ENCODE measurements at places on chromosomes 1 and 21.

GRCh38 chr1:9835758-9836631 is 12.2 kb upstream of the CLSTN1 start:
- no peak for DNase-seq

- DNase-seq, result no peak
These were observed 58.0 kb downstream of the CLIC6 start for GRCh38 chr21:34726627-34727337.

DNA sequence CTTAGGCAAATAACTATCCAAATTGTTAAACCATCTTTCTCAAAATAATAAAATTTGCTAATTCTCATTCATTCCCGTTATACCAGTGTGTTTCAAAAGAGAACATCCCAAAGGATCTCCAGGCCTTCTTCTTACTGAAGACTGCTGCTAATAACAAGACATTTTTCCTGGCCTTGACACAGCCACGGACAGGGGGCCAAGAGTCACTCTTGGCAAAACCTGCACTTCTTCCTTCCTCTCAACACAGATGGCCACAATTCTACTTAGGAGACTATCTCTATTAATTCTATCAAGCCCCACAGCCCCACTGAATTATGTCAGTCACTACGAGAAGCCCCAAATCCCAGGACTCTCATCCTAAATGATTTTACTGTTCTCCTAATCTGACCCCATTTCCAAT is 86.0 kb downstream of the EVI5 start:
- DNase-seq, result no peak

- no peak for DNase-seq
These were observed 423.4 kb downstream of the ZP4 start for GRCh38 chr1:237467320-237467719.

- DNase-seq, result no peak
These were observed 6.1 kb downstream of the B3GALT6 start for GRCh38 chr1:1237874-1238701.

DNA sequence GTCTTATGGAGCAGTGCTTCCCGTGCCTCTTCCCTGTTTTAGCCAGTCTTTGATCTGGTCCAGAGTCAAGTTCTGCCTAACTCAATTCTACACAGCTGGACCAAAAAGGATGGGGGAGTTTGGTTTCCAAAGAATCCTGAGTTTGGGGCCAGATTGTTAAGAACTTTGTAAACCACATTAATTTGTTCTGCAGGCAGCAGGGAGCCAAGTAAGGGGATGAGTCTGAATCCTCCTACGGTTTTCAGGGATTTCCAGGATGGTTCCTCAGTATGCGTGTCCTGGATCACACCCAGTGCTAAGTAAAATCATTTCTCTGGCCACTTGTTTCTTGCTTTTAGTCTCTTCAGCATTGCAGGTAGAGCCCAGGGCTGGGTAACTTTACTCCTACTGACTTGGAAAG is 26.1 kb upstream of the GJA5 start:
- DNase-seq, result no peak

DNA sequence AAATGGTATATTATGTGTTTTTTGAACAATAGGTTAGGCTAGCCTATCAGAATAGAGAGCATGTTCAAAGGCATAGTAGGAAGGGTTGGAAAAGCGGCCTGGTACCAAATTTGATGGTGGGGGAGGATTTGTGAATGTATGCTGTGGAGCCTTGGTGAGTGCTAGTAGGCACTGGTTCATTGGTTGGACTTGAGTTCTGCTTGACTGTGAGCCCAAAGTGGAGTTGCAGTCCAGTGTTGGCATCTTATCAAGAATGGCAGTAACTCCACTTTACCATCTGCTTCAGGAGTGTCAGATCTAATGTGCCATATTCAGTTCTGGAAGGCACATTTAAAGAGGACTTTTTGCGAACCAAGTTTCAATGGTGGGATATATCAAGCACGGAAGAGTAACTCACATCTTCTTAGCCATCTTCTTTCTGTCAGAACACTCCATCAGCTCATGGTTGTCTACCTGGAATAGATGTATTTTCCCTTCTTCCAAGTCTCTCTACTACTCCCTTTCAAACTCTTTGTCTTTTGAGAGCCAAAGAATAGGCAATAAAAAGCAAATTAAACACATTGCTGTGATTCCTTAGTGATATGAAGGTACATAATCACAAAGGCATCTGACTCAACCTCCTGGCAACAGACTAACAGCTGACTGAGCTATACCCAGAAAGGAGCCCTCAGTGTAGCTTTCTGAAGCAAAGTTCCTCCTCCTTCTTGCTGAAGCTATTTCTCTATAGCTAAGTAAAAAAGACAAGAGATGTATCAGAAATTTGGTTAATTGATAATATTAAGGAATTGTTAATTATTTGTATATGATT is 21.7 kb downstream of the LRRC8B start:
- no peak for DNase-seq

GRCh38 chr1:213399695-213400094 is 348.7 kb downstream of the RPS6KC1 start:
- DNase-seq, result no peak

DNA sequence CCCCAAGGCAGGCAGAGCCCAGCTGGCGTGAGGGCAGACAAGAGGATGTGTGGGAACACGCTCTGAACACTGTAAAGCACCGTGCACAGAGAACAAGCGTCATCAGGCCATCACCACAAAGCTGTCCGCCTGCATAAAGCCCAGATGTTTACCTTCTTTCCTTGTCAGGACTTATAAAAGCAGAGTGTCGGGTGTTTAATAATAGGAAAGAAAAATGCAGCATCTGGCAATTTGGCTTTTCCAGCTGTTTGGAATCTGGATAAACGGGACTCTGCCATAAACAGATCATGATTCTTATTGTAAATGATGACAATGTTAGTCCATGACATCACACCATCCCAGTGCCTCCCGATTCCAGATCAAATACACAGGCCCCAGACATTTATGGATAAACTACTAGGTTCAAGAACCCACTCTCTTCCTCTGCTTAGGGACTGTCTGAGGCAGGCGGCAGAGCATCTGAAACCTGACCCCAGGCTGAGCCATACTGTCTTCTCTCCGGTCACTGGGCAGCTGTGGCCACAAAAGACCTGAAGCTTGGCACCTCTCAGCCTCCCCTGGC is 4.2 kb downstream of the GLIS1 start:
- DNase-seq, result no peak

DNA sequence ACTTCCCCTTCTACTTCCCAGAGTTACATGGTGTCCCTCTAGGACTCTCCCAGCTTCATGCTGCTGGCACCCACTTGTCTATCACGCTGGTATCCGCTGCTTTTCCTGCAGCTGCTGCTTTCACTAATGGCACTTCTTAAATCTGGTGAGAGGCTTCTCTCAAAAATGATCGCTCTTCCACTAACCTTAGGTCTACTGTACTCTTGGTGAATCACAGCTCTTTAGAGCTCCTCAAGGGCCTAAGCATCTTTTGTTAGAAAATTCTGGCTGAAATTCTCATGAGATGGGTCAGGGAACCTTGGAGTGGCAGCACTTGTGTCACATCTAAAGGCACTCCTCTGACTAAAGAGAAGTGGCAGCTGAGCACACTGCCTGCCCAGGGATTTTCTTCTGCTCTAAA is 32.1 kb downstream of the ZMYND12 start:
- DNase-seq, result peak; percentile 71

DNA sequence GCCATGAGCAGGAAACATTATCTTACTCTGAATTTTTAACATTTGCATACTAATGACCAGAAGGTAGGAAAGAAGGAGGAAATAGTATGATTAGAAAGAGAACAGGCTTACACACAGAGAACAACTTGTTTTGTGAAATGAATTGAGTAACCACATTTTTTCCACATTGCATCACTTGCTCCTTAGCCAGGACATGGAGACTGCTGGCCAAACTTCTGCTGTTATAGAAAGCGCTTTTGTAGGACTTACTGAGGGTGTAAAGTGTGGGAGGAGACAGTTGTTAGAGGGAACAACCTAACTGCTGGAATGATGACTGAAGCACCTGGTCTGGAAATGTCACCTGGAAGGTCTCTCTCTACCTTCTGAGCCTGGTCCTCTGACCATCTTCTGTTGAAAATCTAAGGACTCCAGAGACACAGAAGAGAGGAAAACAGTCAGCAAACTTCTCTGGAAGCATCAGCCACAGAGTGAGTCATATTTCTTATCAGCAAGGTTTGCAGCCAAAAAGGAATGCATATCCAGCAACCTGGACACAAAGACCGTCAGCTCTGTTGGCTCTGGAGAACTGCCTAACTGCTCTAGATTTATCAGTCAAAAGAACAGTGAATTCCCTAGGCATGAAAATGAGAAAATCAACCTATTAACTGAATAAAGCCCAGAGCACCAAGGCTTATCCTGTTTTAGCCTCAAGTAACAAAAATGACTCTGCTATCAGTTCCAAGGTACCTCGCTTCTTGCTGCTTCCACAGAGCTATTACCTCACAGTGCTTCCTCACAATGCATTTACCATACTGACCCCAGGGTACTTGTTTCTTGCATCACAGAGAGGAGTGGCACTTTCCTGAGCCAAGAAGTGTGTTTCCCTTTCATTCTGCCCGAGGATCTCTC is 88.0 kb upstream of the SLFNL1 start:
- DNase-seq, result no peak

DNA sequence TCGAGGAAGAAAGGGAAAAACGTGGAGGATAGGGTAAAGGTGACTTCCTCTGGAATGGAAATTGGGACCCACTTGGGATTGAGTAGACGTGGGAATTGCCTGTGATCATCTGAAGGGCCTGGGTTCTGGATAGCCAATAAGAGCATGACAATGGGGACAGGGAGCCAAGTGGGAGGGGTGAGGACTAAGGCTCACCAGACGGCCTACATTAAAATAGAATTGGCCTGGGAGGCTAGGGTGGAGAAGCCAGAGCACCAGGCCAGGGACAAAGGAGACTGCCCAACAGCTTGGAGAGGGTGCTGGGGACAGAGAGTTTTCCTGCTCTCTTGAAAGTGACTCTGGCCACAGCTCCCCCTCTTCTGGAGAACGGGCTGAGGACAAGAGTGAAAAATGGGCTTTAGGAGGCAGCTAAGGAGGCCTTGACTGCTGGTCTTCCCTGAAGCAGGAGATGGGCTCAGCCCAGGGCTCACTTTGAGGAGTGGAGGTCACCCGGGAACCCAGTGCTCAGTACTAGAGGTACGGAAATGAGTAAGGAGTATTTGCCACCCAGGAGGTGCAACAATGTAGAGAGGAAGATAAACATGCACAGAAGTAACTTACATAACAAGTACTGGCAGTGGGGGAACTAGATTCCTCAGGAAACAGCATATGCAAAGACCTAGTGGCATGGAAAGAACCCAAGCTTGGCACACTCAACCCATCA is 18.8 kb downstream of the INKA2 start:
- no peak for DNase-seq

DNA sequence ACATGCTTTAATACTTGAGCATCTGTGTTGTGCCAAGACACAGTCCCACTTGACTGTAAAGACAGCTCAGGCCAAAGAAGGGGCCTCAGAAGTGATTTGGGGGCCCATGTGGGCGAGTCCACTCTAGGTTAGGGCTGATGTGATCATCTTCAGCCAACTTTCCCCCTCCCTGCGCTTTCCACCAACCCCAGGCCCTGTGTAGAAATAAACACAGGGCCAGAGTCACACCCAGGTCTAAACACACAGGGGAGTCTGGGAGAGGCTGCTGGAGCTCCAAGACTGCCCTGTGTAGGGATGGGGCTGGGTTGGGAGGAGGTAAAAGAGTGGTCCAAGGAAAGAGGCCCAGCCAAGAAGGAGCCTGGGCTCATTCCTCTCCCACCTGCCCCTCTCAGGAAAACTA is 2.5 kb upstream of the WNT2B start:
- DNase-seq, result no peak

GRCh38 chr1:154551474-154551873 is 7.0 kb downstream of the UBE2Q1 start:
- no peak for DNase-seq

GRCh38 chr1:159823406-159823805 is 3.3 kb upstream of the SLAMF8 start:
- peak; percentile 43 for DNase-seq

- no peak for DNase-seq
These were observed 287.4 kb upstream of the RUNX1 start for GRCh38 chr21:35336534-35336933.

GRCh38 chr1:67716800-67717199 is 31.8 kb downstream of the GADD45A start:
- DNase-seq, result no peak

Data from NCI-H2107 (cell line).